ENCODE measurements at places on chromosomes 11 and 22.

DNA sequence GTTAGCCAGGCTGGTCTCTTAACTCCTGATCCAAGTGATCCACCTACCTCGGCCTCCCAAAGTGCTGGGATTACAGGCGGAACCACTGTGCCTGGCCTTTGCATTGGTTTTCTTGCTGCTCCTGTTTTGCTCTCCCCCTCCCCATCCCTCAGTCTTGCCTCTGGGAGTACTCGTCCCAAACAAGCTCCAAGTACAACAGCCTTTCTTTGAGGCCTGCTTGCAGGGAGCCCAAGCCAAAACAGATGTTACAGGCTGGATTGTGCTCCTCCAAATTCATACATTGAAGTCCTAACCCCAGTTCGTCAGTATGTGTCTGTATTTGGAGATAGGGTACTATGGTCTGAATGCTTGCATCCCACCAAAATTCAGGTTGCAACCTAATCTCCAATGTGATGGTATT, 8.6 kb downstream of the IGLL1 start:
- no peak for DNase-seq

- no peak for DNase-seq
Measured at GRCh38 chr22:33817512-33818127, 102.7 kb downstream of the LARGE1 start.

DNA sequence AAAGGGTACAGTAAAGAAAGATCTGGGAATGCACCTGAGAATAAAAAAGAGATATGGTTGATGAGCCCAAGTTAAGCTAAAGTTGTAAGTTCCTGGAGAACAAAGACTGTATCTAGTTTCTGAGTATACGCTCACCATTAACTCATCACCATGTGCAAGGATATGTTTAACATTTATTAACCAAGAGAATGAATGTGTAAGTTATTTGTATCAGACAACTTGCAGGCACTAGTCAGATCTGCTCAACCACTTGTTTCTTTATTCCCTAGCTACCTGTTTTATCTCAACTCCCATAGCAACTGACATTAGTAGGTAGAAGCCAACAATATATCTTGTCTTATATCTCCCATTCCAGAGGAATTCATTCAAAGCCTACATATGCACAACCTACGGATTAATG, 74.9 kb upstream of the KCNA4 start:
- DNase-seq: no peak

GRCh38 chr11:64150481-64151239, 15.3 kb downstream of the MACROD1 start:
- no peak for DNase-seq

GRCh38 chr11:12531681-12532080, 142.5 kb upstream of the TEAD1 start:
- no peak for DNase-seq

DNA sequence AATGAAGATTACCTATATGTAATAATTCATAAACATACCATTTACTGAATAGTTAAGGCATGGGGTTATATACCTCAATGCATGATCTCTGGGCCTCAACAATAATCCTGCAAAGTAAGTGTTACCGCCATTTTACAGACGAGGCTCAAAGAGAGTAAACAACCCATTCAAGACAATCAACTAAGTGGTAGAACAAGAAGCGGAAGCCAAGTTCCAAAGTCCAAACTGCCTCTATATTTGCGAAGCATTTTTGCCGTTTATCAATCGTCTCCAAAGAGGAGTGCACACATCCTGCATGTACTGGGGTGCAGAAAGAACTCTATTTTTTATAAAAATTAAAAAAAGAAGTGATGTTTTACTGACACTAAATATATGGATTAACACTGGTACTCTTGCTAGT, 27.5 kb upstream of the P4HA3 start:
- no peak for DNase-seq

- DNase-seq: no peak
Measured at GRCh38 chr11:76443268-76443980, 1.4 kb upstream of the EMSY start.

DNA sequence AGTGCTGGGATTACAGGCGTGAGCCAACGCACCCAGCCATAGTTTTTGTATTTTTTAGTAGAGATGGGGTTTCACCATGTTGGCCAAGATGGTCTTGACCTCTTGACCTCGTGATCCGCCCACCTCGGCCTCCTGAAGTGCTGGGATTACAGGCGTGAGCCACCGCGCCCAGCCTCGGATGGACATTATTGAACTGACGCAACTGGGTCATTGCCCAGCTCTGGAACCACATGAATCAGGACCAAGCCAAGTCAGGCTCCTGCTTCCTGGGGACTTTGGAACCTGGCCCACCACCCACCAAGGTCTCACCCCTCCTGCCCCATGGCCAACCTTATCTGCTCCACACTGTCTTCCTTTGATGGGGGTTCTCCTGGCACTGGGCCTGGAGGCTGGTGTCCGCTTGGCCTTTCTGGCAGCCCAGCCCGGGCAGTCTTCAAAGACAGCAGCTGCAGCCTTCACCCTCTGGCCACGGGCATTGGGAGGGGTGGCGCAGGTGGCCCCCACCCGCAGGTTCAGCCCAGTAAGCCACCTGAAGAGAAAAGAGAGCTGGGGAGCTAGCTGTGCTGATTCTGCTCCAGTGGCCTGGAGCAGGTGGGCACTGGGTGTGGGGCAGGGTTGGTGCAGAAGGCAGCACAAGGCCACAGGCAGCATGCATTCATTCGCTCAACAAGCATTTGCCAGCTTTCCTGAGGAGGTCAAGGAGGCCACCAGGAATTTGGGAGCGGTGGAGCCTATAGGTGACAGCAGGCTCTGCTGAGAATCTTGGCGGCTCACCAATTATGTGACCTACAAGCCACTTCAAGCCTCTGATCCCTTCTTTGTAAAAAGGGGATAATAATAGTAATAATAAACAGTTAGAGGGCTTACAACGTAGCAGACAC, 5.7 kb downstream of the CHADL start:
- DNase-seq: no peak

DNA sequence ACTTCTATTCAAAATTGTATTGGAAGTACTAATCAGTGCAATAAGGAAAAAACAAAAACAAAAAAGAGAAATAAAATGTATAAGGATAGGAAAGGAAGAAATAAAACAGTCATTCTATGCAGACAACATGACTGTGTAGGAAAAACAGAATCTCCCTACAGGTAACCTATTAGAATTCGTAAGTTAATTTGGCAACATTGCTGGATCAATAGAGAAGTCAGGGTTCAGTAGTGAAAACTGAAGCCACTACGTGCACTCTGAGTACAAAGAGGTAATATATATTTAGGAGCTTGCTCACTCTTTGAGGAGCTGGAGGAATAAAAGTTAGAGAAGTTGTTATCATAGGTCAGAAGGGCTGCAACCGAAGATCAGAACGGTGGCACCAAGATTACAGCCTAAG, 84.0 kb upstream of the BMAL1 start:
- no peak for DNase-seq

GRCh38 chr11:67356864-67357561, 3.7 kb upstream of the POLD4 start:
- peak; percentile 54 for DNase-seq

DNA sequence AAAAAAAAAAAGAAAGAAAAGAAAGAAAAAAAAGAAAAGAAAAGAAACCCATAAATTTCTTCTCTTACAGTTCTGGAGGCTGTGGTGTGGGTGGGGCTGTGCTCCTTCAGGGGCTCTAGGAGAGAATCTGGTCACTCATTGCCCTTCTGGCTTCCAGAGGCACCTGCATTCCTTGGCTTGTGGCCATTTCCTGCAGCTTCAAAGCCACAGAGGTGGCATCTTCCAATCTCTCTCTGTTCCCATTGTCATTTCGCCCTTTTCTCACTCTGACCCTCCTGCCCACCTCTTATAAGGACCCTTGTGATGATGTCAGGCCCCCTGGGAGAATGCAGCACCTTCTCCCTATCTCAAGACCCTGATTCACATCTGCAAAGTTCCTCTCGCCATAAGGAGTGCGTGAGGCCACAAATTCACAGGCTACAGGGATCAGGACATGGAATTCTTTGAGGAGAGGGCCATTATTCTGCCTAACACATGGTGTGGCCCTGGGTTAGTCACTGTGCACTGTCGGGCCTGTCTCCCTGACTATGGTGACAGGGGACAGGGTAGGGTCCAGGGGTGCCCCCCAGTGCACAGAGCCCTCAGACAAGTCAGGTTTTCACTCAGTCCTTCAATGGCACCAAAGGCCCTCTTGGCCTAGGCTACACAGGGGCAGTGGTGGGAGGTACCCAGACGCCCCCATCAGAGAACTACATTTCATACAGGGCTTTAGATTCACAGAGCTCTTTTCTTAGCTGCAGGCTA, 38.6 kb upstream of the PRR5 start:
- no peak for DNase-seq

GRCh38 chr11:69941546-69942332, 122.5 kb upstream of the FGF3 start:
- DNase-seq: no peak

DNA sequence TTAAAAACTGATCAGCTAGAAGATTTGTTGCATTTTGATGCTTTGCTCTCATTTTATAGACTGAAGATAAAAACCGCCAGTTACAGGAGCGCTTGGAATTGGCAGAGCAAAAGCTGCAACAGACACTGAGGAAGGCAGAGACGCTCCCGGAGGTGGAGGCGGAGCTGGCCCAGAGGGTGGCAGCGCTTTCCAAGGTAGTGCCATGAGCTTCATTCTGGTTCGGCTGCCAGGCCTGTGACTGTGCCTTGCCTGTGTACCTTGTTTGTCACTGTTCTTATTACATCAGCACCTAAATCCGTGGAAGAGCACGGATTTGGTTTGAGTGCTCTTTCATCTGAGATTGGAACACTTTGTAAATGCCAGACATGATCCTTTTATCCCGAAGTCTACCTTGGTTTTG, 61.4 kb downstream of the PPFIA1 start:
- DNase-seq: no peak

GRCh38 chr22:30606455-30607299, at the start of gene TCN2:
TCN2 (plus strand) TSS chr22:30607174; CDS start chr22:30607332, 158 bp downstream.
- no peak for DNase-seq

DNA sequence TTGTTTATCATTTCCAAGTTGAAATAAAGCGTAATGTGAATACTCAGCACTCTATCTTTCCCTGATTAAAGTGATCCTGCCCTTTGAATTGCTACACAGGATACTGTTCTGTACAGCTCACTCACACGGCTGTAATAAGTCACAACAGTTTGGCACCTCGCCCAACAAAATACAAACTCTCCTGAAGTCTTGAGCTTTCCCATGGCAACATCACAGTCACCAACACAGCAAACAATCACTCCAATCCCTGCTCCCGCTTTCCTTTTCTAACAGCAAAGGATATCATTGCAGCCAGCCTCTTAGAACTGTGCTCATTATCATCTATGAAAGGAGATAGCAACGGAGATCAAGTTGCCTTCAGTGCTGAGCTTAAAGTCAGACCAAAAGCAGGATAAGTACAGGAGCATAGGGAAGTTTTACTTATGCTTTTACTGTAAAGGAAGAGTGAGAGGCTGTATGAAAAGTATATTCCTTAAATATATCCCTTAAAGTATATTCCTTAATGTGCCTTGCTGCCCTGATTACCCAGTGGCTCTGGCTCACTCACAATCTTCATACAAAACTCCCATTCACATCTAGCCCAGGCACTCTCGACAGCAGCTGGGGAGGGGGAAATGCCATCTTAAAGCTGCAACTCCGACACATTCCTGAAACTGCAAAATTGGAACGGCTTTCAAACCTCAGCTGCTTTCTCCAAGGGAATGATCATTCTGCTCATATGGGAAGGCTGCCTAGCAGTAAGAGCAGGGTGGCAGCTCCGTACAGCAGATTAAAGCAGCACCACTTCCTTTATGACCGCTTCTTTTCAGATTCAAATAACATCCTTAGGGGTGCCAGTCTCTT, 35.8 kb downstream of the MAML2 start:
- no peak for DNase-seq

- no peak for DNase-seq
Measured at GRCh38 chr11:62770778-62771143, 435 bp upstream of the TAF6L start.

DNA sequence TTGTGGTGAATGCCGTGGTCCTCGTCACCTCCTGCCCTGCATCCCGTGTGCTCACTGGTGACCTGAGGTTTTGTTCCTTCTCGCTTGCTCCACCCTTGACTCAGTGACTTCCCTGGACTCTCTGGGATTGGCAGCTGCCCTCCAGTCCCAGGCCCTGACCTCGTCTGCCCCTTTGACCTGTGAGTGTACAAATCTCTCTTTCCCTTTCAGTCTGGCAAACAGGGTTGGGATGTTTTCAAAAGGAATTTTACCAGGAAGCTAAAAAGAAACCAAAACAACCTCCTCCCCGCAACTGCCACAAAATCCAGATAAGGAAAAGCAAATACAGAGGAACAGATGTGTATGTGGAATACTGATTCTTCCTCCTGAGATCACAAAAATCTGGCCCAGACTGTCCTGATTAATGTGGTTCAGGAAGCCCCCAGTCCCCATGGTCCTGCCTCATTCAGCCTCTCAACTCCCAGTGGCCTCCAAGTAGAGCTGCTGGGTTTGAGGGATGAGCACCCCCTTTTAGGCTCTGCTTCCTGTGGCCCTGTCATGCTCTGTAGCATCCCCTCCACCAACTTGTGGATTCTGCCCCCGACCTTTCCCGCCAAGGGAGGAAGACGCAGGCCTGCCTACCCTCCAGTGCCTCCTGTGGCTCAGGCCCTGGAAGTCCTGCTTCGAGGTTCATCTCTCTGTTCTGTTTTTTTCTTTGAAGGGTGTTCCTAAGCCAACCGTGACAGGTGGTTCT, 15.2 kb downstream of the ROBO4 start:
- no peak for DNase-seq

DNA sequence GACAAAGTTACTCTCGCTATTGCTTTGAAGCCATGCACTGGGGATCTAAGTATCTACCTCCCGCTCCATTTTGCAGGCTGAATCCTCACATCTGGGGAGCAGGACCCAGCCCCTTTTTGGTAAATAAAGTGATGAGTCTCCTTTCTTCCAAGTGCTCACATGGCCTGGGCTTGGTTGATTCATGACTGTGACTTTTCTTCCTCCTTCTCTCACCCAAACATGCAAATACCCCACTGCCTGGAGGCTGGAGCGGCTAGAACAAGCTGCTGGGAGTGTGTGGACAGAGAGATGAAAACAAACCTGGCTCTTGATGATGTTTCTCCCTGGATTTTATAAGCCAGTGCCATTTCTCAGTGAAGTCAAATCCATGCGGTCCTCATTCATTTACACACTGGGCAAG, 72.7 kb downstream of the TRIM29 start:
- no peak for DNase-seq

DNA sequence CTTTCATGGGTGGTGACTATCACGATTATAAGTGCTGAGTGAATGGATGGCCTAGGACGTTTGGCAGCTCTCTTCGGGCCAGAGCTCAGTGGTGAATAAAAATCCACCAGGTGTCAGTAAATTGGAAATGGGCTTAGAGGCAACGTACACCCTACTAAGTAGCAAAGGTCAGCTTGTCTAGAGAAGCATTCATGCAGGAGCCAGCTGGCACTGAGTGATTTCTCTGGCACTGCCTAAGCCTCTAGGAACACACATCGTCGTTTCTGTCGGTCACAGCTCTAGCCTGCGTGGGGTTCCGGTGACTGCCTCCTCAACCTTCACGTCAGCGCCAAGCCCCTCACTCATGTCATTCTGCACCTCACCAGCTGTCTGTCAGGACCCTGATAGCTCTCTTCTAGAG, 192.4 kb upstream of the NTM start:
- no peak for DNase-seq
